Activated CD8-positive, alpha-beta memory T cell treated with anti-CD3 and anti-CD28 coated beads for 4 hours (primary cell): ENCODE measurements at places on chromosomes 1 and 21.

DNA sequence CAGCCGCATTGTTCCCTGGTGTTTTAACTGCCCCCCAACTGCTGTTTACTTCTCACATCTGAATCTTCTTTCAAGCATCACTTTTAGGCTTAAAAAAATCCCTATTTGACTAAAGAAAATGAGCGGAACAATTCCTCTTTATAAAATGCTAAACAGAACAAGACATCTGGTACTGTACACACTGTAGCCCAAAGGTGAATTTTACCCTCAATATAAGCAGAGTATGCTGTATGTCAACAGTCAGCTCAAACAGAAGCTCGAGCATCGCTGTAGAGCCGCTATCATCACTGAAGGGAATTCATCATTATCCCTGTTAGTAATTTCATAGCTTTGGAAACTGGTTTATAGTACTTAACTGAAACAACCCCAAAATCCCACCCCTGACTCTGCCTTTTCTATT, 85.3 kb downstream of the LRRC8D start:
- no peak for DNase-seq

GRCh38 chr1:227790034-227790400, 25.5 kb upstream of the PRSS38 start:
- DNase-seq, result no peak

DNA sequence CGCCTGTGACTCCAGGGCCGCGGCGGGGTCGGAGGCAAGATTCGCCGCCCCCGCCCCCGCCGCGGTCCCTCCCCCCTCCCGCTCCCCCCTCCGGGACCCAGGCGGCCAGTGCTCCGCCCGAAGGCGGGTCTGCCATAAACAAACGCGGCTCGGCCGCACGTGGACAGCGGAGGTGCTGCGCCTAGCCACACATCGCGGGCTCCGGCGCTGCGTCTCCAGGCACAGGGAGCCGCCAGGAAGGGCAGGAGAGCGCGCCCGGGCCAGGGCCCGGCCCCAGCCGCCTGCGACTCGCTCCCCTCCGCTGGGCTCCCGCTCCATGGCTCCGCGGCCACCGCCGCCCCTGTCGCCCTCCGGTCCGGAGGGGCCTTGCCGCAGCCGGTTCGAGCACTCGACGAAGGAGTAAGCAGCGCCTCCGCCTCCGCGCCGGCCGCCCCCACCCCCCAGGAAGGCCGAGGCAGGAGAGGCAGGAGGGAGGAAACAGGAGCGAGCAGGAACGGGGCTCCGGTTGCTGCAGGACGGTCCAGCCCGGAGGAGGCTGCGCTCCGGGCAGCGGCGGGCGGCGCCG, at the start of gene SIM2:
Gene SIM2 (plus strand): TSS at position 135 of the 565 bp plus-strand sequence. CDS start 632 bp downstream, outside the sequence.
- no peak for DNase-seq

DNA sequence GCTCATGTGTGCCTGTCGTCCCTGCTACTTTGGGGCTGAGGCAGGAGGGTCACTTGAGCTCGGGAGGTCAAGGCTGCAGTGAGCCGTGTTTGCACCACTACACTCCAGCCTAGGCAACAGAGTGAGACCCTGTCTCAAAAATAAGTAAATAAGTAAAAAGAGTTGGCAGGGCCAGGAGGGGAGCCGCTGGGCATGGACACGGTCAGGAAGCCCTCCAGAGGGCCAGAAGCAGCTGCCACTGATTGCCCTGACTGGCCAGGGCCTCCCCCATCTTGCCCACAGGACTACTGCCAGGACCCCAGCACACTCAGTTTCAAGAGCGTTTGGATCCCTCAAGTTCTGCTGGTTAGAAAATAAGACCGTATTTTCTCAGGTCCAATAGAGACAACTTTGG, 112.2 kb upstream of the IPO9 start:
- DNase-seq, result no peak

- DNase-seq, result no peak
Measured at GRCh38 chr1:117087686-117088085, 27.6 kb downstream of the TTF2 start.

- DNase-seq, result no peak
Measured at GRCh38 chr1:30103708-30104411, 619.5 kb downstream of the MATN1 start.
